H7 (cell line): ENCODE measurements at places on chromosomes 16 and 17. TPM values are rescaled to one million over a fixed set of nuclear protein-coding genes. Genes with fewer than 3 reads are reported as not detected.
A peak's percentile ranks its signal among the peaks of the same experiment; 100 is the strongest.

GRCh38 chr17:74201250-74201649, 2.2 kb upstream of the RPL38 start:
- DNase-seq = no peak

DNA sequence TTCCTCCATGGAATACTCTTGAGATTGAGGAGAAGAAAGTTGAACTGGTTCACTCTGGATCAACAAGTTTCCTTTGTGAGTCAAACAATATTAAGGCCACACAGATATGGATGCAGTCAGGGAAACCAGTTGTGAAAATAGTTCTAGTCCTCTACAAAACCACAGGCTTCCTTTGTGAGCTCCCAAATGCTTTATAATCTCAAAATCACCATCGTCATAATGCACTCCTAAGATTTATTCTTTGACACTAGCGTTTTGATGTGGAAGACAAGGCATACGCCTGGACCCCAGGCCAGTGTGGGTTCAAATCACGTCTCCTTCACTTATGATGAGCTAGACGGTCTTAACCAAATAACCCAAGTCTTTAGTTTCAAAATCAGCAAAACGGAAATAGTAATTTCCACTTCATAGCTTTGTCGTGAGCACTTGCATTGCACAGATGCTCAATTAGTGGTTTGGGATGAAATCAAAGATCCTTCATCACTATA, 142.6 kb downstream of the STX8 start:
- no peak for DNase-seq

SMIM22 gene
- total RNA-seq = not detected in 2 replicates

GRCh38 chr17:21005803-21006202, 37.0 kb downstream of the USP22 start:
- no peak for DNase-seq

GRAP gene
- 0.15 and 0.66 TPM in 2 replicates for total RNA-seq

GRCh38 chr16:66271074-66272060, 95.1 kb upstream of the CDH5 start:
- no peak for DNase-seq

ZPBP2 gene
- not detected in 2 replicates for total RNA-seq

TP53TG3 gene
- not detected in 2 replicates for total RNA-seq

MT1H gene
- 3.0 and 3.8 TPM in 2 replicates for total RNA-seq

DNA sequence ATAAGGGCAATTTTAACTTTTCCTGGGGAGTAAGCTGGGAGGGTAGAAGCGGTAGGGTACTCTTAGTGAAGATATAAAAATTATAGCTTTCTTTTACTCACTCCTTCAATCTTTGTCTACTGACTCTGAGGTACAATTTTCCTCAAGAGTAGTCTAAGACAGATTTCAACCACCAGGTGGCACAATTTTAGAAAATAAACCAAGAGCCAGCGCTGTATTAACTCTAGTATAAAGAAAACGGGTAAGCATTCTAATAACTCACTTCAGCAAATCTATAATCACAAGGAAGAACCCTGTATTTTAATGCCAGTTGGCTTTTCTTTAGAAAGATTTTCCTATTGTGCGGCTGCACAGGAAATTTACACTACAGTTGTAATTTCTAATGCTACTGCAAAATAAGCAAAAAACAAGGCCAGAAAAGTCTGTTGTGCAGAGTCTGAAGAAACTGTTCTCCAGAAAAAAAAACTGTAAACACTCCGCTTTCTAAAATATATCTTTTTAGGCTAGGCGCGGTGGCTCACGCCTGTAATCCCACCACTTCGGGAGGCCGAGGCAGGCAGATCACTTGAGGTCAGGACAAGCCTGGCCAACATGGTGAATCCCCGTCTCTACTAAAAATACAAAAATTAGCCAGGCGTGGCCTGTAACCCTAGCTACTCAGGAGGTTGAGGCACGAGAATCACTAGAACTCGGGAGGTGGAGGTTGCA, 1.9 kb downstream of the CMC2 start:
- DNase-seq = no peak

TBC1D28 gene
- total RNA-seq = 0.18 TPM in 1 of 2 replicates, not detected in the other

MAP3K3 gene
- 37.6 and 38.2 TPM in 2 replicates for total RNA-seq

SDR42E1 gene
- 0.10 TPM in 1 of 2 replicates, not detected in the other for total RNA-seq

DNA sequence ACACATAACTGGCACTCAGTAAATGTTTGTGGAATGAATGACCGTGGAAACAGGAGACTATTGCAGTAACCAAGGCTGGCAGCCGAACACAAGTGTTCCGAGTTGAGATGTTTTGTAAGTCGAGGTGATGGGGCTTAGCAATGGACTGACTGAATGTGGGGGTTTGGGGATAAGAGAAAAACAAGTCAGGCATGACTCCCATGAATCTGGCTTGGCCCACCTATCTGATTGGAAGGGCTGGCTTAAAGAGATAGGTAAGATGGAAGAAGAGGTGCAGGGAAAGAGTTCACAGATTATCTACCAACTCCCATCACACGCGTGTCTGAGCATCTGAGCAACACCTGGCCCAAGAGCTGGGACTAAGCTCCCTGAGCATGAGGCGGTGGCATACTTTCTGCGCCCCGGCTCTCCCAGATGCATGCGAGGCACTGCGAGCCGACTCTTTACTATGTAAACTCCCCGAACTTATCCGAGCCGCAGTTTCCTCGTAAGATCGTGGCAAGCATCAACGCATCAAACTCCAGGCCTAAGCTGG, 539 bp downstream of the IFT20 start:
- DNase-seq = no peak

GRCh38 chr17:19334331-19334730, 28.2 kb downstream of the B9D1 start:
- DNase-seq = no peak

DNA sequence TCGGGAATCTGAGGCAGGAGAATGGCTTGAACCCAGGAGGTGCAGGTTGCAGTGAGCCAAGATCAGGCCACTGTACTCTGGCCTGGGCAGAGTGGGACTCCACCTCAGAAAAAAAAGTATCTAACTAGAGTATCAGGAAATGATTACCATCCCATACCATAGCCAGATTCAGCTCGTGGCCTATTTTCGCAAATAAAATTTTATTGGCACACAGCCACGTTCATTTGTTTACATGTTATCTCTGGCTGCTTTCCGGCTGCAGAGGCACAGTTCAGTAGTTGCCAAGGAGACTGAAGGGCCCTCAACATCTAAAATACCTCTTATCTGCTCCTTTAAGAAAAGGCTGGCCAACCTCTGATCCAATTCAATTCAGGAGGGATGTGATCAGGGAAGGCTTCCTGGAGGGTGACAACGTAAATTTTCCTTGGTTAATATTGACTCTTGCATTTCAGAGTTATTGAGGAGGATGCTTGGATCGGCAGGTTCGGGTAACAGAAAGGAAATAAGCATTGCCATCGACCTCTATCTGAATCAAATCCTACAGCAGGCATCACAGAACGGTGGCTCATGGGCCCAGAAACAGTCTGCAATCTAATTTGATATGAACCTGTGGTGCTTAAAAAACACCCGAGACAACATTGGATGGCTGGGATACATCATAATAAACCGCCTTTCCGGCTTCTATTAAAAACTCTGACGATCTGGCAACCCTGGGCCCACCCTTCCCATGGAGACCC, 73.8 kb downstream of the XYLT1 start:
- DNase-seq = no peak

- DNase-seq = no peak
Measured at GRCh38 chr16:54102888-54103866, 183.4 kb downstream of the IRX3 start.

DNA sequence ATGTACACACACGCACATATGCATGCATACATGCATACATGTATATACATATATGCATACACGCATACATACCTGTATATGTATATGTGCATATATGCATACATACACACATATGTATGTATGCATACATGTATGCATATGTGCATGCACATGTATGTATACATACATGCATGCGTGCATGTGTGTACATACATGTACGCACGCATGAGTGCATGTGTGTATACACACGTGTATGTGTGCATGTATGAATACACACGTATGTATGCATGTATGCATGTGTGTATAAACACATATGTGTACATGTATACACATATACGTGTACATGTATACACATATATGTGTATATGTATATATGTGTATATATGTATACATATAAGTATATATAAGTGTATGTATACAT, 28.5 kb upstream of the DLX3 start:
- DNase-seq = no peak

DNA sequence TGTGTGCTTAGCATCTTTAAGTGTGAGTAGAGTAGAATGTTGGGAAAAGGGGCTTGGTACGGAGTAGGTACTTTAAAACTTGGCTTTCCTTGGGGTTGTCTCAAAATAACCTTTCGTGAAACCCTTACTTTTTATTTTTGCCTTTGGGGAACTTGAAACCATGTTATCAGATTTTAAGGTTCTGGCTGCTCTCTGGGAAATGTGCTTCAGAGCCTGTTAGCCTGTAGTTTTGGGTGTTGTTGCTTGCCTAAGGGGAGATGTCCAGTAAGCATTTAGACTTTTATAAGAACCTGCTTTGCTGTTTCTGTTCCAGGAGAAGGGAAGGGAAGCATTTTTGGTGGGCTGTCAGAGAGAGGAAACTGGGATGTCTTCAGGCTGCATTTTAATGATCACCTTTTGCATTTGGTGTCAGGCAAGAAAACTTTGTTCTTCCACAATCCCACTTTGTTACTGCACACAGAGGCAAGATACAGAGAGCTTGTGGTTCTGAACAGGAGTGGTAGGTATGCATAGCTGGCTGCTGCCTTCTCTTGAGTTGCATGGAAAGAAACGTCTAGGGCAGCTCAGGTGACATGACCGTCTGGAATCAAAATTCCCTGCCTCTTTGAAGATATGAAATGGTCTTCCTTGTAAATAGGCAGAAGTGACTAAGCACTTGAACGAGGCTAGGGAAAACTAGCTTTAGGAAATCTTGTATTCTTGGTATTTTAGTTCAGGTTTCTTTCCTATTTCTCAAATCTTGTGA, 1.7 kb downstream of the RABEP1 start:
- no peak for DNase-seq

GRCh38 chr17:37701496-37701898, 43.4 kb downstream of the HNF1B start:
- DNase-seq = peak; percentile 81

- no peak for DNase-seq
Measured at GRCh38 chr16:86939609-86940008, 361.3 kb downstream of the FOXL1 start.

- DNase-seq = peak; percentile 99
Measured at GRCh38 chr17:8965394-8966168, at the start of gene PIK3R5. TSS of gene PIK3R5 (minus strand) at chr17:8965707. CDS start at chr17:8911494, 54,213 bp downstream.

GRCh38 chr17:47276868-47277267, 23.2 kb downstream of the ITGB3 start:
- DNase-seq = peak; percentile 65

DNA sequence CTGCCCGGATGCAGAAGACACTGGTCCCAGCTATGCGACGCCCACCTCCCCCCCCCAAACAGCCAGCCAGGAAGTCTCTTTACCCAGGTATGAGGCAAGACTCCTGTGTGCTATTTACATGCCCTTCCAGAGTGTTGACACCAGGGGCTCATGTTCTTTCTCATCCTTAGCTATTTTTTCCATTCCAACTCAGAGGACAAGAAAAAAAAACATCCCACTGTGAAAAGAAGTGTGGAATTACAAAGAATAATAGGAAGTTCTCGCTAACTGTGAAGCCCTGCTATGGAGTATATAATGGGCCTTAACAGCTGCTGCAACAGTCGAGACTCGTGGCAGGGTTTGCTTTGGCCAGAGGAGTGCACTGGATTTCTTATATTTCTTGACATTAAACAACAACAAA, 584.9 kb downstream of the CDH13 start:
- DNase-seq = no peak

DNA sequence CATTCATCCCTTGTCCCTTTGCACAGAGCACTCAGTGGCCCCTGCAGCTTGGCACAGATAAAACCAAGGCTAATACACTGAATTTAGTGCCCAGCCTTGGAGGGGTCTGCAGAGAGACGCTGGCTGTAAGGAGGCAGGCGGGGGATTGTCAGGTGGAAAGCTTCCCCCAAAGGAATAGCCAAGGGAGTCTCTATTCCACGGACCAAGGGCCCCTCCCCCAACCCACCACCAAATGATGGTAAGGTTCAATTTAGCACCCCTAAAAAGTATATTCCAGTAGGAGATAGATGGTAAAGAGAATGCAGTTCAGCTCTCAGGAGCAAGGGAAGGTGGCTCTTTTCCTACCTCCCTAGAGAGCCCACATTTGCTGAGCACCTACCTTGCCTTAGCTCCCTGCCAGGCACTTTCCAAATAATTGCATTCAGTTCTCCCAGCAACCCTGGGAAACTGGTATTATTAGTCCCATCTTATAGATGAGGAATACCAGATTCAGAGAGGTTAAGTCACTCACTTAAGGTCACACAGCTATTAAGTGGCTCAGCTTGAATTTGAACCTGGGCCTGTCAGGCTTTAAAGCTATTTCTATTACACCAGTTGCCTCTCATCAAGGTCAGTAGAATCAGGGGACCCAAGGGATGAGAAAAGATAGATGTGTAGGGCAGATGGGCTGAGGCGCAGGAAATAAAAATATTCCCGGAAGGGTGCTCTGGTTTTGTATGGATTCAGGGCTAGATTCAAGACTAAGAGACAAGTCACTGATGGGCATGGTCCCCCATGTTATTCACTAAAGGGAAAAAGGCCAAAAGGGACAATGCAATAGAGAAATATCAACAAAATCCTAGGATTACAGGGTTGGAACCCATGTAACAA, 20.0 kb upstream of the ZFHX3 start:
- DNase-seq = no peak

DNA sequence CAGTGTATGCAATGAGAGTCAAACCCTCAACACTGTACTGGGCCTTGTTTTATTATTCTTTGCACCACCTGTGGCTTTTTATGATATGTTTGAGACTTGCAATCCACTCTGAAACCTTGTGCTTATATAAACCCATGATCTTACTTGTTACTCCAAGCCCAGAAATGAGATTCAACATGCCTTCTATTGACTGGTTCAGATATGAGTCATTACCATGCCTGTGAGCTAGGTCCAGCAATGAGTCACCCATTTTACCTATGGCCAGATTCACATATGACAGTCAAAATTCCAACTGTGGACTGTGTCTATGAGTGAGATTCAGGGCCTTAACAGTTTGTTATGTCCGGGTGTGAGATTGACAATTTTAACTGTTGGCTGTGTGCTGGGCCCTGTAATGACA, 1846.1 kb downstream of the TP53TG3F start:
- DNase-seq = no peak

DNA sequence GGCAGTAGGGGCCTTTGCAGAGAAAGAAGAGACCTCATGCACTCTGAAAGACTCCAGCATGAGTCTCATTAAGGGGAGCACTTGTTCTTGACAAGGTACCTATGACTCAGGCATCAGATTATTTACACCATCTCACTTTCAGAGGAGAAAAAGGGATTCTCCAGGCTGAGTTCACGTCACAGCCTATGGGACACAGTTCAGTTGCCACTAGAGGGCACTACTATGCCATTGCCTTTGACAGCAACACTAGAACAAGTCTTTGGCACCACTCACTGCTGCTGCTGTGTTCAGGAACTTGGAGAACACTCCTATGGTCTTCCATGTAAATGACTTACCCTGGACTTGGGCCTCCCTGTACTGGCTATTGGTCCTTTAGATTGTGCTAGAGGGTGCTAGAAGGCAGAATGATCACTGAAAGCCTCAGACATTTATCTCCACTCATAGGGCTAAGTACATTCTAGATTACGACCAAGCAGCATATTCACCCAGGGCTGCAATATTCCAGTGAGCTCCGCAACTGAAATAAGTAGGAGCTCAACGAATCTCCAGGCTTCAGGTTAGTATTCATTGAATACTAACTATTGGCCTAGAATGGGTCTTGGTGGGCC, 225.1 kb upstream of the CA10 start:
- DNase-seq = peak; percentile 50
